ENCODE measurements at places on chromosomes 4 and X.

DNA sequence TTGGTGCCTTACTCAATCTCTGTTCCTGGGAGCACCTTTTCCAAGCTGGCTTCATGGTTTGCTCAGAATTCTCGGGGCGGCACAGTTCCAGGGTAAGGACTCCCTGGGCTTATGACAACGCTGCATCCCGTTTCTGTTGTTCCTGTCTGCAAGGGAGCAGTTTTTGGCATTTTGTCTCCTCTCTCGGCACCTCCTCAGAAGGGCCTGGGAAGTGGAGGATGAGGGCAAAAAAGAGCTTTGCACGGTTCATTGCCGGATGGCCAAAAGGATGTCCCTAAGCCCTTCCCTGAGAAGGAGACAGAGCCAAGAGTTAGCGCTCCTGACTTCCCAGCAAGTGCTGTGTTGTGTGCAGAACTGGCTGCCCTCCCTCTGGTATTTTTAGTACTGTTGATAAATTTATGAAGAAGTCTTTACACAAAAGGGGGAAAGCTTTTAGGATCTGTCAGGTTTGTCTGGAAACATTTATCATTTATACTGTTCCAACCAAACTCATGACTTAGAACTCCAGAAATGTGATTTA, 13.4 kb downstream of the SRD5A3 start:
- no peak for DNase-seq

DNA sequence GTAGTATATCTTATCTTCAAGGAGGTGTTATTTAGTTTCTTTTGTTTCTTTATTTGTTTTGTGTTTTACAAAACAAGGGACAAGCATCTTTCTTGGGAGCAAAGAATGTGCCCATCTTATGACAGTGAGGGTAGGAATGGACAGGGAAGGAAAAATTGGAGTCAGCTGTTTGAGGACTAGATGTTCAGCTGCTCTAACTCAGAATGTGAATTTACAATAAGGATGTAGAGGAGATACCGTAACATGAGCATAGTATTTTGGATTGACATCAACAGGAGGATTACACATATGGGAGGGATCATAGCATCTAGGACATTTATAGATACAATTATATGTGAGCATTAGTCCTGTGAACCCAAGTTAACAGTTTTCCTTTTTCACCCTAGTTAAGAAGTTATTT, 89.0 kb upstream of the GK2 start:
- no peak for DNase-seq

- DNase-seq, result no peak
Observed at GRCh38 chrX:47992095-47992380, 11.8 kb downstream of the ZNF182 start.

GRCh38 chrX:13511241-13511943, 58.0 kb upstream of the EGFL6 start:
- DNase-seq, result no peak

GRCh38 chr4:108047199-108047598, 57.5 kb downstream of the HADH start:
- no peak for DNase-seq

DNA sequence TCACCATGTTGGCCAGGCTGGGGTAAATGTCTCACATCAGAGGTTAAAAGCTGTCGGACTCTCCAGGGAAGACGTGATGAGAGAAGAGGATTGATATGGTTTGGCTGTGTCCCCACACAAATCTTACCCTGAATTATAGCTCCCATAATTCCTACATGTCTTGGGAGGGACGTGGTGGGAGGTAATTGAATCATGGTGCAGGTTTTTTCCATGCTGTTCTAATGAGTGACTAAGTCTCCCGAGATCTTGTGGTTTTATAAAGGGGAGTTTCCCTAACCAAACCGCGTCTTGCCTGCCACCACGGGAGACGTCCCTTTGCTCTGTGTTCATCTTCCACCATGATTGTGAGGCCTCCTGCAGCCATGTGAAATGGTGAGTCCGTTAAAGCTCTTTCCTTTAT, 64.4 kb downstream of the ASMT start:
- DNase-seq, result no peak

GRCh38 chr4:147108409-147108808, 162.7 kb upstream of the TTC29 start:
- DNase-seq, result no peak

GRCh38 chr4:135775909-135776308, 1574.3 kb upstream of the PABPC4L start:
- DNase-seq, result no peak

GRCh38 chr4:56512166-56512565, 6.6 kb downstream of the ARL9 start:
- no peak for DNase-seq

DNA sequence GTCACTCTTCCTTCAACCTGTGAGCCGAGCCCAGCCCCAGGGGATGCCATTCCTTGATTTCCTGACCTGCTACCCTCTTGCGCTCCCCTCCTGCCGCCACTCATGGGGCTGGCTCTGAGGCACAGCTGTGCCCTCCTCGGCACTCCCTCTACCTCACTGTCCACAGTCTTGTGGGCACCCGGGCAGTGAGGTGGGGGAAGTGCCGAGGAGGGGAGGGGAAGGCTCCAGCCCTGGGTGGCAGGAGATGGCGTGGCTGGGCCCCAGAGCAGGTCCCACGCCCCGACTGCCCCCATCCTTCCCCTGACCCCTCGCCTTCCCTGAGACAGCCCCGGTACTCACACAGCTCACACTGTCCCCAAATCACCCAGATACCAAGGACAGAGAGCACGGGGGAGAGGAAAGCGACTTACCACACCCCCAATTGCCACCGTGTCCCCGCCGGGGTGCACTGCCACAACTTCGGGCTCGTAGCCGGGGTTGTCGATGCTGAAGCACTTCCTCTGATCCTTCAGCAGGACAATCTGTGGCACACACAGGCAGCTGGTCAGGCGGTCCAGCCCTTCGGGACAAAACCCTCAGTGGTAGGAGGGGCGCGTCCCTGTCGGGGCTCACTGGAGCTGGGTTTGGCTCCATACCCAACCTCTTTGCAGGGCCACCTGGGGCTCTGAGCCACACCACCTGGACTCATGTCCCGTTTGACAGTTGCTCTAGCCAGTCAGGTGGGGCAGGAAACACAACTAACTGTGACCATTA, 37.9 kb downstream of the WDR1 start:
- no peak for DNase-seq

GRCh38 chrX:46244451-46244850, 300.8 kb downstream of the ZNF674 start:
- no peak for DNase-seq

GRCh38 chr4:107966903-107967302, 22.8 kb upstream of the HADH start:
- DNase-seq, result peak; percentile 80

- no peak for DNase-seq
Observed at GRCh38 chr4:108152980-108153379, 15.8 kb downstream of the LEF1 start.

DNA sequence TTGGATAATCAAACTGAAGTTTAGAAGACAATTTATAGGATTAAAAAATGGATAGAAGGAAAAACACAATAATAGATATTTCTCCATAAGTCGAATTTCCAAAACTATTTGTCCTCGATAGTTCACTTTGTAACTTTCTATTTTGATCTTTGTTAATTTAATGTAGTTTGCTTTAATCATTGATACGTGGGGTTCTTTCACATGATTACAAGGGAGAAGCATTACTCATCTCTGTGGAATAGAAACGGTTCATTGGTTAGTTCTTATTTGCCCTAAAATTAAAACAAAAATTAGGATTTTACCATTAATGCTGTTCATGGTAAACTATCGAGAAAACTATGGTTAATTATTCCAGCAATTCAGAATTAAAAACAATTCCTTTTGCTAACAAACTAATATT, 2.1 kb downstream of the TET2 start:
- DNase-seq, result no peak

GRCh38 chr4:108166441-108167315, 2.1 kb downstream of the LEF1 start:
- no peak for DNase-seq

DNA sequence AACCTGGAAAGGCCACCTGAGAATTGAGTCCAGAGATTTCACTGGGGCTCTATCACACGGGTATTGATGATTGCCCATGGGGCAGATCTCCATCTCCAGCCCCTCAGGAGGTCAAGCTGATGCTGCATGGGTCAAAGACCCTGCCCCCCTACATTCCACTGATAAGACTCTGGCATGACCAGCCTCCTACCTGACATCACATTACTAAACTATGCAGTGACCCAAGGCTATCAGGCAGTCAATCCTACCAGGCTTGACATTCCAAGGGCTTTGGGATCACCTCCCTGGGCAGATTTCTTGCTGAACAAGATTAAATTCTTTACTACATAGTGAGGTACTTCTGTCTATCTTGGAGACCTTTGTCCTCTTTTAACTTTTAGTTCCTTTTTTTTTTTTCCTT, 192.7 kb upstream of the STS start:
- no peak for DNase-seq

DNA sequence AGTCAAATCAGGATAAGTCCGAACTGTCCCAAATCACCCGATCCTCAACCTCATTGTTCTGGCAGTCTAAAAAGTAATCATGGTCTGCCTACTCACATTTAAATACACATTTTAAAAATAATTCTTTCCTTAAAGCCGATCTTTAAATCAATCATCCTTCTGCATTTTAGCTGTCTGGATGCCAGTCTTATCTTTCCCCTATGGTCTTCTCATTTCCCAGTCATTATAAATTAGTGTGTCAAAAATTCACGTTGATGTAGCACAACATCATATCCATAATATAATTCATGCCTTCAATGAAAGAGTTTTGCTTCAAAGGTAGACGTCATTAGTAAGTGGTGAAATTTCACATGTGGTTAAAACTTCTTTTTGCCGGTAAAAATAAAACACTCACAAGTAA, 108.1 kb upstream of the FRG1 start:
- no peak for DNase-seq

- peak; percentile 68 for DNase-seq
Observed at GRCh38 chrX:10280071-10280470, 123.3 kb downstream of the CLCN4 start.

- no peak for DNase-seq
Observed at GRCh38 chr4:70718811-70719604, 2.8 kb upstream of the RUFY3 start.

DNA sequence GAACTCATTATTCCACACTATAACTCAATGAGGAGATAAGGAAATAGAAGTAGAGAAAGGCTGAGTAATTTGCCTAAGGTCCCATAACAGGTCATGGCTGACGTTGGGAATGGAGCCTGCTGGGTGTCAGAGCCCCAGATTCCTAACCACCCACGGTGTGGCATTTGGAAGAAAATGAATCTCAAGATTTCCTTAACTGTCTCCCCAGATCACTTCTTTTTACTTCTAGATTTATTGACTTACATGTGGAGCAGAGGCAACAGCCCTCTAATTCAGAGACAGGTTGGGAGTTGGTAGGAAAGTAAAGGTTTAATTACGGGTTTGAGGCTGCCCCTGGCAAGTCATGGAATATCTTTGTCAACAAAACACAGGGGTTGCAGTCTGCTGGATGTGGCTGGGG, 134.0 kb downstream of the ARHGAP10 start:
- DNase-seq, result no peak

DNA sequence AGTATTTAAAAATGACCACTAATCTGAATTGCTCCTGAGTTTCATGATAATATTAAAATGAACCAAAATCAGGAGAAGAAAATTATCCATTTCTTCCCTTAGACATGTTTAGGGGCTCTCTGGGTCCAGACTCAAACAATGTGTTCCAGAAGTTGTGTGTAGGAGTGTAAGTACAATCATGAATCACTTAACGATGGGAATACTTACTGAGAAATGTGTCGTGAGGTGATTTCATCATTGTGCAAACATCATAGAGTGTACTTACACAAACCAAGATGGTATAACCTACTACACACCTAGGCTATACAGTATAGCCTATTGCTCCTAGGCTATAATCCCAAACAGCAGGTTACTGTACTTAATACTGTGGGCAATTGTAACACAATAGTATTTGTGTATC, 74.8 kb downstream of the STPG2 start:
- no peak for DNase-seq

GRCh38 chr4:73967866-73968265, 14.0 kb downstream of the PF4 start:
- no peak for DNase-seq

DNA sequence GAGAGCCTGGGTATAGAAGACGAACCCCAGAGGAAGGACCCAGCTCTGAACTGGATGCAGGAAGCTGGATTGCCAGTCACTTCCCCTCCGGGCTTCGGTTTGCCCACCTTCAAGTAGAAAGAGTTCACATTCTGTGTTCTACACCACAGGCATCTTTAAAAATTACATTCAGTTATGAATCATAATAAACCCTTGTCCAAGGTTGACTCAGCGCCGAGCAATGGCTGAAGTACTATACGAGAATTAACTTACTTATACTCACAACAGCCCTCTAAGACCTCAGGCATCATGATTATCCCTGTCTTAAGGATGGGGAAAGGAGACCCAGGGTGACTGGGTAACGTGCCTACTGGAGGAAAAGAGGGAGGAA, 72.5 kb downstream of the EVC2 start:
- no peak for DNase-seq

- DNase-seq, result peak; percentile 84
Observed at GRCh38 chrX:11759461-11760311, 1.6 kb downstream of the MSL3 start.

DNA sequence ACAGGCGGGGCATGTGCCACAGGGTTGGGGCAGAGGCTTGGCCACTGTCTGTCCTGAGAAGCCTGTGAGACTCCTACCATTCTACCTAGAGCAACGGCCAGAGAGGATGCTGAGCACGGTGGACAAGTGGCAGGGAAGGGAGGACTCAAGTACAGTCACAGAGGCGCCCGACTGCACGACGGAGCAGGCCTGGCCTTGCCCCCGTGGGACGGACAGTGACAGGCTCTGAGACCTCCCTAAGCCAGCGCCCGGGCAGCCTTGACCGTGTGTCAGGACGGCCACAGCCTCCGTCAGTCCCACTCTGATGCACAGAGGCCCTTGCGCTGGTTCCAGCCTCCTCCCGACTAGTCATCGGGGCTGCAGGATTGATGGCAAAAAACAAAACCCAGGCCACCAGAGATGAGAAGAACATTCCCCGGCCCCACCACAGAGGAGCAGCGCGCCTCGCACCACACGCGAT, 36.7 kb upstream of the MXD4 start:
- no peak for DNase-seq

DNA sequence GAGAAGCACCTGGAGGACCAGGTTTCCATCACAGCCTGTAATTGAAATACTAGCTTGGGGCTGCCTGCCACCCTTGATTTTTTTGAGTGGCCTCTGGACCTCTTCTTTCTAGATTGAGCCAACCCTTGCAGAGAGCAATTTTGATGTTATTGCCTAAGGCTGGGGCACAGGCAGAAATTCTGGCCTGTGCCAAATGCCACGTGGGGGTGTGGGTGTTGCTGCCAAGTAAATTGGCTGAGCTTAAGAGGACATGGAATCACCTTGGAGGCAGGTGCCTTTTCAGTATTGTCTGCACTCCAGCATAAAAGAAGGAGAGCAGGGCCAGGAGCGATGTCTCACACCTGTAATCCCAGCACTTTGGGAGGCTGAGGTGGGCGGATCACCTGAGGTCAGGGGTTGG, 286.1 kb upstream of the PRPS2 start:
- DNase-seq, result no peak

GRCh38 chrX:153794897-153795816, 689 bp downstream of the SSR4 start:
- no peak for DNase-seq

- no peak for DNase-seq
Observed at GRCh38 chrX:94361241-94361640, 687.2 kb downstream of the FAM133A start.

GRCh38 chr4:82642331-82642730, 80.5 kb upstream of the TMEM150C start:
- DNase-seq, result no peak
